Omental fat pad (tissue), 4 donors: ENCODE measurements at places on chromosomes 5 and 9. TPM values are rescaled to one million over a fixed set of nuclear protein-coding genes. Genes with fewer than 3 reads are reported as not detected.

Gene DOCK8
- total RNA-seq = 18.1 TPM

Gene ZNF366
- total RNA-seq = 0.74 TPM

Gene GPR107
- total RNA-seq = 24.1 TPM

Gene BDP1
- 26.8 TPM for total RNA-seq

Gene PRELID2
- total RNA-seq = 11.0 TPM

Gene CCL27
- not detected for total RNA-seq

Gene IRX2
- total RNA-seq = not detected

Gene BAAT
- total RNA-seq = not detected

Gene DNAI1
- not detected for total RNA-seq

Gene PRSS3
- total RNA-seq = not detected

Gene C7
- 788 TPM for total RNA-seq

Gene AUH
- 30.3 TPM for total RNA-seq

Gene IL9
- not detected for total RNA-seq

Gene MYOZ3
- total RNA-seq = not detected

Gene GABRA6
- not detected for total RNA-seq
